ENCODE measurements at places on chromosomes 6 and 20.

- no peak for DNase-seq
These were observed 91.9 kb downstream of the FAM217A start for GRCh38 chr6:3987053-3987452.

GRCh38 chr6:145044641-145045246 lies 690.6 kb downstream of the EPM2A start:
- DNase-seq = no peak

DNA sequence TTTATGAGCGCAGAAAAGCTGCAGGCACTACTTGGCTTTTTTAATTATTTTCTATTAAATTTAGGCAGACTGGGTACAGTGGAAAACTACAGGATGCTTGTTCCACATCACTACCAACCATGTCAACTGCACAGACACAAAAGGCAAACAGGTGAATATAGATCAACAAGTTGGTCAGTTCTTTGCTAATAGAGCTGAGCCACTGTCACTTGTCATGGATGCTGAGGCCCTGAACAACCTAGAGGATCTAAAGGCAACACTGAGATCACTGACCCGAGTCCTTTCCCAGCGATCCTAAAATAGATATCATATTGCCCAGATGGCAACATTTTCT lies 34.5 kb upstream of the FAM83C start:
- DNase-seq = no peak

GRCh38 chr6:121887724-121888123 lies 452.3 kb downstream of the GJA1 start:
- no peak for DNase-seq

DNA sequence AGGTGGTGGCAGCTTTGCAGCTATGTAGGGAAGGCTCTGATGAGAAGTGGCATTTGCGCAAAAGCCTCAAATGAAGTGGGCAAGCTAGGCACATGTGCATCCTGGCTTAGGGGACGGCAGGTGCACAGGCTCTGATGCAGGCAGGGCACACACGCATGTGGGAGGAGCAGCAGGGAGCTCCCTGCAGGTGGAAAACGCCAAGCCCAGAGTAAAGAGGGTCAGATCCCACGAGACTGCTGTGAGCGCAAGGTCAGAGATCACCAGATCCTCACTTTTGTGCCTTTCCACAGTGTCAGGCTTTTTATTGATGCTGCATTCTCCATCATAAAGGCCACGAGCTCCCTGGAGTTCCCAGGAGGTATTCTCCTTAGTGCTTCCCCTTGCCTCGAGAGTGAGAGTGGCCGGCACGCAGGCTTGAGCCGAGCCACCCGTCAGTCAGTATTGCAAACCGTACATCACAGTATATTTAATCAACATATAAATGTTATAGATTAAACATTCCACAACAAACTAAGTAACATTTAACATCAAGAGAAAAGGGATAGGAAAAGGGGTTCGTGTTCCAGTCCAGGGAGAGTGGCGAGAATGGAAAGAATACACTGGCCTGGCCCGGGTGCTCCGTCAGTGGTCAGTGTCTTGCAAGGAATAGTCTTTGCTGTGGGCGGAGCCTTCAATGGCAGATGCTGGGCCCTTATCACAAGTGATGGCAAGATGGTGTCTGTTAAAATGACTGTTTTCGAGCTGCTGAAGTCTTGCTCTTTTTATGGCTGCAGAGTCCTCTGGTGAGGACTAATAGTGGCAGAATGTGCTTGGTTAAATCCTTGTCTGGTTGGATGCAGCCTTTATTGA lies 109.4 kb downstream of the SYNDIG1 start:
- no peak for DNase-seq
